ENCODE measurements at places on chromosomes 11 and 22.

GRCh38 chr22:27836181-27836580 lies 34.6 kb upstream of the MN1 start:
- DNase-seq = no peak

DNA sequence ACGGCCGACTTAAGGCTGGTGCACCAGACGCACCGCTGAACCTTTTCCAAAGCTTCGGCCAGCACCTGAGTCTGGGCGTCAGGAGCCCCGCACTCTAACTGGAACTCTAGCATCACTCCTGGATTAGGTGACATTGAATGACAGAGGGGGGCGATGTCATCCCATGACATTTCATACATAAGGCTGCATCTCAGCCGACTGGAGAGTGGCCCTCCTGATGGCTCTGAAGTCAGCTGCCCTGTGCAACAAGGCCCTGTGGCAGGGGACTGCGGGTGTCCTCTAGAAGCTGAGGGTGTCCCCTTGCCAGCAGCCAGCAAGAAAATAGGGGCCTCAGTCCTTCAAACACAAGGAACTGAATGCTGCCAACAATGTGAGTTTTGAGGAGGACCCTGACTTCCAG lies 10.1 kb upstream of the FADS3 start:
- DNase-seq = no peak

DNA sequence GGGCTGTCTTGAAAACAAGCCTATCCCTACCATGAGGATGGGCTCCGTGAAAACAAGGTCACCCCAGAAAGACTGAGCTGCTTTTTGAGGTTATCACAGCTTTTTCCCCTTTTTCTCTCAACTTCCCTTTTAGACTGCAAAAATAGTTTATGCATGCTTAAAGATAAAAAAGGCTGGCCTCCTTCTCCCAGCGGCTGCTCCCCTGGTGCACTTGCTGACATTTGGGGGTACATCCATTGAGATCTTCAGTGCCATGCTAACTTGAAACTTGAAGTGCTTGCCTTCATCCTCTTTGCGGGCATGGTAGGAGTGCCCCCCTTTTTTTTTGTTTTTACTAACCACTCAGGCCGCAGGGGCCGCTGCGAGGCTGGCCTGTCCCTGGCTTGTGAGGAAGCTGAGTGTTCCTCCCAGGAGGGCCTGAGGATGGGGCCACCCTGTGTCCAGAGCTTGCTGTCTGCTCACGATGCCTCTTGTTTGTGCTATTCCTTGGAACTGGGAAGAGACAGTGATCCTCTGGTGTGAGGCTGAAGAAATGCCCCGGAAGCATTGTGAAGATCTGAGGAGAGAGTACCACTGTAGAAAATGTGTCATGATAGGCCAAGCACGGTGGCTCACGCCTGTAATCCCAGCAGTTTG lies 2.2 kb downstream of the TANGO2 start:
- no peak for DNase-seq

DNA sequence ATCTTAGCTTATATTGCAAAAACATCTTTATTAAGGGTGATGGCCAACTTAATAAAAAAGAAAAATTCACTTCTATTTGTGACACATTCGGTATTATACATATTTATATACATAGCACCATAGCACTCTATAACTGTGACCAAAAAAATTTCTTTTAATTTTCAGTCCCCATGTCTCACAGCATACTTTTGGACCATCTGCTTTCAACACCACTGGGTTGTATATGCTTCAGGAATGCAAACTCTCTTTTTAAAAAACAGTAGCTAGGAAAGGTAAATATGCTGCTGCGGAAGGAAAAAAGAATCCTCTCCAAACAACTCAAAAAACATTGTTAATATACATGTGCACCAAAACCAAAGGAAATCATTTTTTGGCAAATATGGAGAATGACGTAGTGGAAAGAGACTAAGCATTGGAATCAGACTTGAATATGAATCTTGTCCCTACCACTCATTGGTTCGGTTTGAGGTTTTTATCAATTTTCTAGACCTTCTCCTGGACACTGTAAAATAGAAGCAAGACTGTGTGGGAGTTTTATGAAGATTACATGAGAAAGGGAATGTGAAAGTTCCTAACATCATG lies 227.9 kb downstream of the BLID start:
- no peak for DNase-seq

DNA sequence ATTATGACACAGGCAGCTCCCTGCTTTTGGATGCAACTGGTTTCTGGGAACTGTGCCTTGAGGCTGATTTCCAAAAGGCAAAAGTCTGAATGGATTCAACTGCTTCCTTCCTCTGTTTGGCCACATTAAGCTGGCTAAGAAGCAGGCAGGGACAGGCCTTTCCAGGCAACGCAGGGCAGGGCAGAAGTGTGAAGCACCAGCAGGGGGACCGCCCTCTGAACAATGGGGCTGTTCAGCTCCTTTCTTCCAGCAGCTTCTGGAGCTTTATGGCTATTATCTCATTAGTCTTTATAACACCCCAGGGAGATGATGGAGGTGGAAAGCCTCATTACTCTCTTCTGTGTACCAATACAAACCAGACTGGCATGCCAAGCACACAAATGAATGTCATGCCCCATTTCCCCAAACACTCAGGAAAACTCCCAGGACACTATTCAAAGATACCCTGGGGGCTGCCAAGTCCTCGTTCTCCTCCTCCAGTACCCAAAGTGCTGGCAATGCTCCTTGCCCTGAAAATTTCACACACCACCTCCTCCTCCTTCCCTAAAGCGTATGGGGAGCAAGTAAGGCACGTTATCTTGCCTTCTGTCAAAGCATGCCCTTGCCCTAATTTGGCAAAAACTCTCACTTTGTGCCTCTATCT lies 21.3 kb downstream of the MORC2 start:
- no peak for DNase-seq

DNA sequence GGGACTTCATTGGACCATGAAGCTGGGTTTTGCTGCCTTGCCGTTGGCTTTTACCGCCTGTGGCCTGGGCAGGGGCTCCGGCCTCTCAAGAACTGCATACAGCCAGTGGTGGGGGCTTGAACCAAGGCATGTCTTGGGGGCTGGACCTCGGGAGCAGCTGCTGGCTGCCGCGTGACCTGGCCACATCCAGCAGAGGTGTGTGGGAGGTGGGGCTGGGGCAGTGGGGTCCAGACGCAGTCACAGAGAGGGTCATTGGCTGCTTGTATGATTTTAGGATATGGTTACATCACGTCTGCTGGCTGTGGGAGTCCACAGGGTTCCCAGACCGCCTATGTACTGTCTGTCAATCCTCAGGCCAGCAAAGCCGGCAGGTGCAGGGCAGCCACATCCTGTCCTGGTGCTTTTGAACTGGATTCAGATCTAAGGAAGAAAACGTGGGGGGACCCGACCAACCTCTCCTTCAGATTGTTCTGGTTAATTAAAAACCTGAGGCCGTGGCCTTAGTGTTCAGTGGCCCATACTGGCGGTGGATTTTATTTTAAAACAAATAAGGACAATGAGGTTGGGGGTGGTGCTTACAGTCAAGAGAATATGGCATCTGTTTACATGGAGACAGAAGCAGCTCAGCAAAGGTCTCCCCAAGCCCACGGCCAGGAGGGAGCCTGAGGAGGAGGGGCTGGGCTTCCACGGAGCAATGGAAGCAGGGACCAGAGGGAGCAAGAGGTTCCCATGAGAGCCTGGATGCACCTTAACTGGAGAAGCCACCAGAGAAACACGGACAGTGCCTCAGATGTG lies 426.0 kb downstream of the TBC1D22A start:
- DNase-seq = no peak

DNA sequence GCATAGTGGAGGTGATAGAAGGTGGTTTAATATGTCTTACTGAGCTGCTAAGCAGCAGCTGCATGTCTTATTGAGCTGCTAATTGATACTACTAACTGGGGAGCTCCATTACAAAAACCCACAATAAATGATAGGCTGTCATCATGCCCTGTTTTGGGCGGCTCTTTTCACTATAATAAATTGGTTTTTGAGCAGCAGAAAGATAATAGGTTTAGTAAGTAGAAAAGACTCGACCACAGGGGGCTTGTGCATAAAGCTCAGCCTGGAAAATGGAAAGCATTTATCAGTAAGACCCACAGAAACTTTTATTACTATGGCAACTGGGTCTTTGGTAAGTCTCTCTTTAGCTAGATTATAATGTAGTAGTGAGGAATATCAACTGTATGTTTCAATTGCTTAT lies 117.6 kb downstream of the LDLRAD3 start:
- DNase-seq = no peak

DNA sequence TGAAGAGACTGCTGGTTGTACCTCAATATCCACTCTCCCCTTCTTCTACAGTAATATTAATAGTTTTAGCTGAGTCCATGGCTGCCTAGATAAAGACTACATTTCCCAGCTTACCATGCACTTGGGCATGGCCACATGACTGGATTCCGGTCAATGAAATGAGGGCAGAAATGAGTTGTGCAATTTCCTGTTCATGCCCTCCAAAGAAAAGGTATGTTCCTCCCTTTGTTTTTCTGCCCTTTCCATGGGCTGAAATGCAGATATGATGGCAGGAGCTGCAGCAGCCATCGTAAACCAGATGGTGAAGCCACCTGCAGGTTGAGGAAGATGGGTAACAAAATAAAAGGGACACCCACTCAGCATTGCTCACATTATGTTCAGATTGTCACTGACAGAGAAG lies 15.3 kb upstream of the ELFN2 start:
- peak; percentile 33 for DNase-seq

DNA sequence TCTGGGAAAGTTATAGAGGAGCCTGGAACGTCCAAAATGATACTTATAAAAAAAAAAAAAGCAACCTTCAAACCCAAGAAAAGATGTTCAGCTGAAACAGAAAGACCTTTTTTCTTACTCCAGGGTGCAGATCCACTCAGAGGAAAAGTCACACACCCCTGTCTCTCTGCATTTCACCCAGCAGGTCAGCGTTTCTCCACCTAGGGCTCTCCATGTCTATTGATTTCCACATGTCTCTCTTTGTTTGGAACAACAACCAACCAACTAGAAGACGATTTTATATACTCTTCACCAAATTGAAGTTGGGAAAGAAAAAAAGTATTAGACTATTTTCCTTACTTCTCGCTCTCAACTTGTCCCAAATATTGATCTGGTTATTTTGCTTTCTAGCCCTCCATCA lies 42.2 kb upstream of the BLID start:
- no peak for DNase-seq

DNA sequence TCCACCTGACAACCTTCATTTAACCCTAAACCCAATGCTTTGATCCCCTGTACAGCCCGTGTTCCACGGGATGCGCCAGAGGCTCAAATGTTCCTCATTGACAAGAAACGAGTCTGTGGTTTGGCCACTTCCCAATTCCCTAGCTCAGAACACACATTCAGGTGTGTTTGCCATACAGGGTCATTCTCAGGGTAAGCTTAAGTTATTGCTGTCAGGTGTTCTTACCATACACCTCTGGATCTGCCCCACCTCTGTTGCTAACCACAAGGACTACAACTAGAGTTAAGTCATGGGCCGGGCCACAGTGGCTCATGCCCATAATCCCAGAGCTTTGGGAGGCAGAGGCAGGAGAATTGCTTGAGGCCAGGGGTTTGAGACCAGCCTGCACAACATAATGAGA lies 45.6 kb upstream of the POLD3 start:
- DNase-seq = no peak

GRCh38 chr11:110497231-110497978 lies 67.7 kb downstream of the FDX1 start:
- DNase-seq = no peak

DNA sequence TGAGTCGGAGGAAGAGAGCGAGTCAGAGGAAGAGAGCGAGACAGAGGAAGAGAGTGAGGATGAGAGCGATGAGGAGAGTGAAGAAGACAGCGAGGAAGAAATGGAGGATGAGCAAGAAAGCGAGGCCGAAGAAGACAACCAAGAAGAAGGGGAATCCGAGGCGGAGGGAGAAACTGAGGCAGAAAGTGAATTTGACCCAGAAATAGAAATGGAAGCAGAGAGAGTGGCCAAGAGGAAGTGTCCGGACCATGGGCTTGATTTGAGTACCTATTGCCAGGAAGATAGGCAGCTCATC lies 780 bp downstream of the TRIM44 start:
- no peak for DNase-seq

- DNase-seq = peak; percentile 60
These were observed 21.7 kb upstream of the TNRC6B start for GRCh38 chr22:40156001-40156516.

GRCh38 chr11:44223238-44223637 lies 86.7 kb downstream of the ALX4 start:
- DNase-seq = peak; percentile 63

All from brain microvascular endothelial cell (primary cell).